ENCODE measurements at places on chromosomes 16 and 17.

- DNase-seq: no peak
Observed at GRCh38 chr17:3895354-3895753, 2.5 kb upstream of the CAMKK1 start.

- DNase-seq: no peak
Observed at GRCh38 chr16:87003414-87003755, 313.8 kb downstream of the C16orf95 start.

GRCh38 chr16:80369138-80369958 lies 171.4 kb upstream of the DYNLRB2 start:
- no peak for DNase-seq

GRCh38 chr17:42049834-42050392 lies 488 bp downstream of the C17orf113 start:
- DNase-seq: no peak

GRCh38 chr17:80959330-80960036 lies 32.2 kb upstream of the CHMP6 start:
- no peak for DNase-seq

DNA sequence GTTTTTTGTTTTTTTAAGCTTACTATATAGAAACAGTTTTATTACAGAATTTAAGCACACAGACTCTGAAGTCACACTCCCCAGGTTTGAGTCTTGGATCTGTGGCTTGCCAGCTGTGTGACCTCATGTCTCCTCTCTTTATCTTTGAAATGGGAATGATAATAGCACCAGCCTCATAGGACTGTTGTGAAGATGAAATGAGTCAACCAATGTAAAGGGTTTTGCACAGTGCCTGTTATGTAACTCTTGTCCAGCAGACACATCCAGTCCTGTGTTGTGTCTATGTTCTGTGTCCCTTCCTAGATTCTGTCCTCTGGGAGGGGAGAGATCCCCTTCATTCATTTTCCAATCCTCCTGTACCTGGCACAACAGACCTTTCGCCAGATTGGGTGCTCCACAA lies 3.1 kb upstream of the CPD start:
- DNase-seq: no peak

- DNase-seq: no peak
Observed at GRCh38 chr17:45060382-45060796, 728 bp upstream of the NMT1 start.

DNA sequence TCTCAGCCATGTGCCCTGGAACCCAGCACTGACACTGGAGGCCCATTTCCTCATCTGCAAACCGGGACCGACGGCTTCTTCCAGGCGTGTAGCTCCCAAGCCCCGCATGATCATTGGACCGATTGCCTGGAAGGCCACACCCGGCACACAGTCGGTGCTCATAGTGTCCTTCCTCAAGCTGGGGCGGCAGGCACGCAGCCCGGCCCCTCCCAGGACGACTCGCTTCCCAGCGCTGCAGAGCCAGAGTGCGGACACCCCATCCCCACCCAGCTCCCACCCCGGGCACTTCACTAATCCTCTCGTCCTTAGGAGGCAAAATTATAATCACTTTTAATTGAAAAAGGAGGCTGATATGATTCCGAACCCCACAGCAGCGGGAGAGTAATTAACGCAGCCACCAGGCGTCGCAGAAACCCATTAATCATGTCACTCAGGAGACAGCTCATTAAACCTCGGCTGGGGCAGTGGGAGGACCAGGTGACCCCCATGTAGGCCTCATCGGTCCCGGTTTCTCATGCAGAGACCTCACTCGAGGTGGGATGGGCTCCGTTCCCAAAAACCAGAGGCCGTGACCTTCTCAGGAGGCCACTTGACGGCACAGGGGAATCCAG lies 33.1 kb downstream of the ZNF469 start:
- DNase-seq: no peak

DNA sequence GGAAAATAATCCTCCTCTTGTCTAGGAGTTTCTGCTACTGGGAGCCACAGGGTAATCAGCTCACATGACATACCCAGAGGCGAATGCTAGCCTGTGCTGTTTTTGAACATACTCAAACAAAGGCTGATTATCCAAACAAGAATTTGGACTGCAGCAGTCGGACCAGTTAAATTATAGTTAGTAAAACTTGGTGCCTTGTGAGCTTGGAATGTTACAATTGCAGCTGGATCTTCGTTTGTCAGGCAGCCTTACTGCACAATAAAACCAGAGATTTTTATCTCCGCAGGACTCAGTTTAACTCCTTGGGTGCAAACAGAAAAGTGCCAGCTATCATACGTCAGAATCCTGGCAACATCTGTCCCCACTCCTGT lies 163.8 kb upstream of the TBX2 start:
- DNase-seq: no peak

- peak; percentile 63 for DNase-seq
Observed at GRCh38 chr16:52383640-52384292, 163.2 kb downstream of the TOX3 start.

GRCh38 chr17:83007504-83008185 lies 71.8 kb upstream of the METRNL start:
- DNase-seq: no peak

DNA sequence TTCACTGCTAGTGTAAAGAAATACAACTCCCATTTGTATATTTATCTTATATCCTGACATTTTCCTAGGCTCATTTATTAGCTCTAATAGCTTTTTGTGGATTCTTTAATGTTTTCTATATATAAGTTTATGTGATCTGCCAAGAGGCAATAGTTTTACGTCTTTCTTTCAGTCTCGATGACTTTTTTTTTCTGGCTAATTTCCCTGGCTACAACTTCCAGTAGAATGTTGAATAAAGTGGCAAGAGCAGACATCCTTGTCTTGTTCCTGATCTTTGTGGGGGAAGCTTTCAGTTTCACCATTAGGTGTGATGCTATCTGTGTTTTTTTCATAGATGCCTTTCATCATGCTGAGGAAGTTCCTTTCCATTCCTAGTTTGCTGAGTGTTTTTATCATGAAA lies 43.9 kb upstream of the ABCA3 start:
- DNase-seq: no peak

DNA sequence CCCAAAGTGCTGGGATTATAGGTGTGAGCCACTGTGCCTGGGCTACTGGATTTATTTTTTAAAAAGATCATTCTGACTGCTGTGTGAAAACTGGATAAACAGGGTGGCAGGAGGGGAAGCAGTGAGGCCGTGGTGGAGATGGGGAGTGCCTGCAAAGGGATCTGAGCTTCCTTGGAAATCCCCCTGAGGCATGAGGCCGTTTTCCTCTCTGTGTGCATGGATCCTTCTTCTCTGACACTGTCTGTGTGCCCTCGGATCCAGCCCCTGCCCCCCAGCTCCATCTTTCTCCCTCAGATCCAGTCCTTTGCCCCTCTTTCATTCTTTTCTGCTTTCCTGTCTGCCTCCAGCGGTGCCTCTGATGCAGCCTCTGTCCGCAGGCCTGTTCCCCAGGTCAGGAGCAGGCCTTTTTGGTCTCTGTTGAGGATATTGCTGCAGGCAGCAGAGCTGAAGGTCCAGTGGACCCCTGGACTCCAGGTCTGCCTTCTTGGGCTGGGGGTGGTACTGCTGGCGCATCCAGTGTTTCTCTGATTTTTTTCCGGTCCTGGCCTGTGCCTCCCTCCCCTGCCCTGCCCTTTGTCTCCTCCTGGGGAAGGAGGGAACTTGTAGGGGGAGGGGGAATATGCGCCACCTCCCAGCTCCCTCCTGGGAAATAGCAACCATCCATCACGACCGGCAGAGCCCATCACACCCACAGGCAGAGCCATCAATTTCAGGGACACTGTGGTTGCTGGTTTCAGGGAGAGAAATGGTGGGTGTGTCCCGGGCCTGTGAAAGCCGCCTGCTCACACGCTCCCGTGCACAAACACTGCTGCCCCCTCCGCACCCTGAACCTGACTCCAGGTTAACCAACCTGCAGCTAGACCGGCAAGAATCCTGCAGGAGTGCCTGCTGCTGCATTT lies 17.0 kb downstream of the MGAT5B start:
- DNase-seq: no peak

All from left lobe of liver (tissue), 2 donors.